ENCODE measurements at places on chromosomes 5 and 9. TPM values are rescaled to one million over a fixed set of nuclear protein-coding genes. Genes with fewer than 3 reads are reported as not detected.

Gene SLC6A7
- not detected for total RNA-seq

Gene UGT3A1
- not detected for total RNA-seq

Gene PCDHGA11
- total RNA-seq, result 6.4 TPM

Gene TYRP1
- 1.7 TPM for total RNA-seq

Gene SYK
- total RNA-seq, result under 0.01 TPM

Gene CBY3
- not detected for total RNA-seq

Gene CYSRT1
- total RNA-seq, result 0.18 TPM

Gene C5orf52
- total RNA-seq, result not detected

Gene JMY
- 15.6 TPM for total RNA-seq

Gene TMEM171
- 1.1 TPM for total RNA-seq

Gene NANS
- 102 TPM for total RNA-seq

Gene SLC45A2
- total RNA-seq, result 0.14 TPM

Gene CDX1
- total RNA-seq, result 0.09 TPM

Gene PRDM9
- total RNA-seq, result not detected

Gene SMIM33
- not detected for total RNA-seq

Gene LCN9
- not detected for total RNA-seq

Gene LCN6
- not detected for total RNA-seq

Gene MARCOL
- total RNA-seq, result 8.3 TPM

Gene SEMA5A
- 5.3 TPM for total RNA-seq

Gene ADAMTS13
- total RNA-seq, result 1.00 TPM

Gene GRM6
- not detected for total RNA-seq

Gene NXNL2
- 1.0 TPM for total RNA-seq

Gene SPINK1
- total RNA-seq, result not detected

Gene WNT8A
- not detected for total RNA-seq

Gene SV2C
- not detected for total RNA-seq

Gene CNTFR
- total RNA-seq, result under 0.01 TPM

Data from smooth muscle cell of bladder (primary cell).